Omental fat pad (tissue), 4 donors: ENCODE measurements at places on chromosomes 2 and 18.

- DNase-seq = no peak
These were observed 71.0 kb downstream of the CWC22 start for GRCh38 chr2:179936141-179936540.

- no peak for DNase-seq
These were observed 214.3 kb downstream of the MYCN start for GRCh38 chr2:16154501-16155280.

DNA sequence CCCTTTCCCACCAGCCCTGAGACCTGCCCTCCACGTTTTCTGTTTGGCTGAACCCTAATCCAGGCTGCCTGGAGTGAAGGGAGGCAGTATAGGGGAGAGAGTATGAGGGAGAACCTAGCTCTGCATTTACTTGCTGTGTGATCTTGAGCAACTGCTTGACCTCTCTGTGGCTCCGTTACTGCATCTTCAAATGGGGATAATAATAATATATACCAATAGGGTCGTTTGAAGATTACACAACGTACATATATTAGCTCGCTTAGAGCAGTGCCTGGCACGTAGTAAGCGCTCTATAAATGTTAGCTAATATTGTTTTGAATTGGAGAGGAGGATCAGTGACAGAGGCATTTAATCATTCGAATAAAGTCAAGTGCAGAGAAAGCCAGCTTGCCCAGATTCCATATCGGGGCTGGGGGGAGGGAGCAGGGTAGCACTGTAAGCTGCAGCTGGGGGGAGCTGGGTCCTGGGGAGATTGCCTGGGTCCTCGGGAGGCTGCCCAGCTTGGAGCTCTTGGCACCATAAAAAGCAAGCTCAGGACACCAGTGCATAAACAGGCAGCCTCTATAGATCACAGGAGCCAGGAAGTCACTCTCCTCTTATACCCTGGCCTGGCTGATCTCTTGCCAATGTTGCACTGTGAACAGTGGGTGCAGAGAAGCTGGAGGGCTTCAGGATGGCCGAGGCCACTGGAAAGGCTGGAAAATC is 19.1 kb downstream of the KCNK3 start:
- DNase-seq = no peak

- DNase-seq = no peak
These were observed 95.1 kb downstream of the NCK2 start for GRCh38 chr2:105839793-105840192.

DNA sequence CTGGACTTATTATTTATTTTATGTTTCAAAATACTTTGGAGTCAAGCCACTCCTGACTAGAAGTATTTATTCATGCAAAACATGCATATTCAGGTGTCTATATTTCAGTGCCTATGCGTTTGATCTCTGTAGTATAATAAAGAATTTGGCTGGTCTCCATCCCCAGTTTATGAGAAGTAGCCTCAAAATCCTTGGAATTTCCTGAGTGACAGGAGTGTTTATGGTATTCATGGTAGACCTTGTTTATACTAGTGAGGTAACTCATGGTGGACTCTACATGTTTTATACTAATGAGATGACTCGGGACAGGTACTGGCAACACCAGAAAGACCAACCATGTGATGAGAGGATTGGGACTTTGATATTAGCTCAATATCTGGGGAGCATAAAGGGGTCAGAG is 43.9 kb upstream of the CSRNP3 start:
- no peak for DNase-seq

DNA sequence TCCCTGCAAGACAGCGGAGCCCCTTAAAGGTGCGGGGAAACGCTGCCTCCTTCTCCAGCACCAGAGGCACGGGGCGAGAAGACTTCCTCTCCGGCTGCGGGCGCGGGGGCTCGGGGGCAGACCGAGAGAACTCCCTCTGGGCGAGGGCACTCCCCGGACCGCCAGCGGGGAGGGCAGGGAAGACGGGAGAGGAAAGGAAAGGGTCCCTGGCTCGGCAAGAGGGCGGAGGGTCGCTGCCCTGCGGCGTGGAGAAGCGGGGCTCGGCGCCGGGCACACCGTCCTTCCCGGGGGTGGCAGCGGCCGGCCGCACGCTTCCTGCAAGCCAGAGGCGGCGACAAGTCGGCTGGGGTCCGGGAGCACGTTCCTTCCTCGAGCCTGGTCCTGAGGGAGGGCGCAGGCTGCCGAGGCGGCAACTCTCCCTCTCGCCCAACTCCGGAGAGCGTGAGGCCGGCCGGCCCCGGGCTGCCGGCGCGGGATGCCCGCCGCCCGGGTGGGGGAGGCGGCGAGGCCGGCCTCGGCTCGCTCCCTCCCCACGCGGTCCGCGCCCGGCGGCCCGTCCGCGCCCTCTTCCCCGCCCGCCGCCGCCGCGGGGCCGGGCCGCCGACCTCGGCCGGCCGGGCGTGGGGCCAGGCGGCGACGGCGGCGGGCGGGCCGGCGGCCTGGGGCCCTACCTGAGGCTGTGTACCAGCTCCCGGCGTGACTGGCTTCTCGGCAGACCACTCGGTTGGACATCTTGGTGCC is 1.1 kb downstream of the MEMO1 start:
- no peak for DNase-seq

- no peak for DNase-seq
These were observed 682 bp upstream of the LNPK start for GRCh38 chr2:176002688-176003210.

DNA sequence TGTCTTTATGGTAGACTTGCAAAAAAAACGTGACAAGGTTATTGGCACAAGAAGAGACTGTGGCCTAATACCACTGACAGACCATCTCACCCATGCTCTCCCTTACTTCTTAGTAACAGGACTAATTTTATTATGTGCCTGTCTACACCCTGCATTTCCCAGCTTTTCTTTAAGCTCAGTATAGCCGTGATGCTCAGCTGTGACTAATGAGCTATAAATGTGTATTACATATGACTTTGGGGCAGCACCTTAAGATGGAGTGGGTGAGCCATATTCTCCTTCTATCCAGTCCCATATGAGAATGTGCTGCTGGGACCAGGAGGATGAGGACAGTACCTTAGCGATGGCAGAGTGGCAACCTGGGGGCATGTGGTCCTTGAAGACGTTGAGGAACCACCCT is 293.5 kb downstream of the RNF144A start:
- no peak for DNase-seq

DNA sequence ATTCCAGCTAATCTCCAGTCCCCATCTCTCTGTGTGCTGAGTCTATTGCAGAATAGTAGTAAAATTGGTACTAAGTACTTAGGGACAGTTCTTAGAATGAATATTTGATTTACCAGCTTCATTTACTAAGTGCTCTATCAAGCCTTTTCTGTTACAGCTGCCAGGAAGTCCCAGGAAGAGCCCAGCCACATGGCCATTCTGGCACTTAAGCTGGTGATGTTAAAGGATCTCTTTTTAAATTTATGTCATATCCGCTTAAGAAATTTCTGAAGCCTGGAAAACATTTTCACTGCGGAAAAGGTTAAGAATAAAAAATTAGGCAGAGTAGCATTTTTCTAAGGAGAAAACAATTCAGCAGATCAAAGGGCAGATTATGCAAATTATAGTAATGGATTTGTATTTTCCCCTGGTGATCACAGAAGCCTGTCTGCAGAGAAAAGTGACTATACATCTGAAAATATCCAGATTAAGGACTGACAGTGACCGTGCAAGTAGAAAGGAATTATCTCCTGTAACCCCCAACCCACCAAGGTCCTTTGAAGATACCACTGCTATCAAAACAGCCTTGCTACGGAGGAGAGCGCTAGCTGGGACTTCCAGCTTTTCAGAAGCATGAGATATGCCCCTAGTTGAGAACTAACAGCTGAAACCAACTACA is 260.8 kb downstream of the SH3BP4 start:
- no peak for DNase-seq

DNA sequence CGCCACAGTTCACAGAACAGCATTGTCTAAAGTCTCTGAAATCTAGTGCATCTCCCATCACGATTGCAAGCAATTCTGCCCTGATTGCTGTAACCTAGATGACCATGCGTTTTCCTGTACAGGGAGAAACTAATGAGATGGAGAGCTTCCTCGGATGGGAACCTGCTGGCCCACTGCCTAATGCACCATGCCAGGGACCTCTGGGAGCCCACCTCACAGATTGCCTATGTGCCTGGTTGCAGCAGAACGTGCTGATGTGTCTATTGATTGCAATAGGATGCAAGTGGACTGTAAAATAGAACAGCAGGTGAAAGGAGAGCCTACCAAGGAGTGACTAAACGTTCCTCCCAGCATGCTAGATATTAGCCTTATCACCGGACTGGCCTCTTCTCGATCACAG is 141.0 kb upstream of the RAB12 start:
- DNase-seq = no peak

GRCh38 chr2:234137400-234138014 is 87.0 kb downstream of the SPP2 start:
- DNase-seq = no peak

GRCh38 chr2:26738481-26738880 is 25.6 kb upstream of the SLC35F6 start:
- no peak for DNase-seq

DNA sequence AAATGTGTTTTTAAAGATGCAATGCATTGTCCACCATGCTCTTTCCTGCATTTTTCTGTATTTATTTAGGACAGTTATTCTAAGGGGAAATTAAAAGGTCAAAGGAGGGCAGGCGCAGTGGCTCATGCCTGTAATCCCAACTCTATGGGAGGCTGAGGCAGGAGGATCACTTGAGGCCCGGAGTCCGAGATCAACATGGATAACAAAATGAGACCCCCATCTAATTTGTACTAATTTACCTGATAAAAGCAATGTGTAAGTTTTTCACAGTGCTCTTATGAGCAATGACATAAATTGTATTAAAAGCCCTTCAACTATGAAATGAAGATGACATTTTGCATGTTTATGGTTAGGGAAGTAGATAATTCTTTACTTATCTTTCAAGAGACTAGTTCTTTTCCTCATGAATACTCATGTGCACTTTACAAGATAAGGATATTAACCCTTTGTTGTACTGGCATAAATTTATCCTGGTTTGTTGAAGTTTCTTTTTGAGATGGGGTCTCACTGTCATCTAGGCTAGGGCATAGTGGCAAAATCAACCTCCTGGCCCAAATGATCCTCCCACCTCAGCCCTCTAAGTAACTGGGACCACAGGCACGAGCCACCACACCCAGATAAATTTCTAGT is 9.7 kb downstream of the HSBP1L1 start:
- no peak for DNase-seq

DNA sequence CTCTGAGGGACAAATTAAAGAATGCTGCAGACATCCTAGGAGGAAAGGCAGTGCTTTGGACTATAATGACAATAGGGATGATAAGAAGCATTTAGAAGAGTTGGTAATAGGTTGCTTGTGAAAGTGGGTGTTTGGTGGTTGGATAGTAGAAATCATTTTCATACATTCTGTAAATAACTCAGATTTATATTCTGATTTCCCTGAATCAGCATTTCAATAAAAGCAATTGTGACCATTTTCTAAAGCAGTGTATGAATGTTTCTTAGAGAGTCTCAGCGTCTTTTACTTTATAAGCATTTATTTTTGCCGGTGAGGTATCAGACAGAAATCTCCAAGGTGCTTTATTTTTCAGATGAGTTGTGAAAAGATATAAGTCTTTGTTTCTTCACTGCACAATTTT is 1099.0 kb upstream of the LRRTM1 start:
- no peak for DNase-seq

- no peak for DNase-seq
These were observed 762 bp upstream of the GAD1 start for GRCh38 chr2:170815746-170816503.

- no peak for DNase-seq
These were observed 16.2 kb upstream of the ARL4C start for GRCh38 chr2:234512884-234513669.

DNA sequence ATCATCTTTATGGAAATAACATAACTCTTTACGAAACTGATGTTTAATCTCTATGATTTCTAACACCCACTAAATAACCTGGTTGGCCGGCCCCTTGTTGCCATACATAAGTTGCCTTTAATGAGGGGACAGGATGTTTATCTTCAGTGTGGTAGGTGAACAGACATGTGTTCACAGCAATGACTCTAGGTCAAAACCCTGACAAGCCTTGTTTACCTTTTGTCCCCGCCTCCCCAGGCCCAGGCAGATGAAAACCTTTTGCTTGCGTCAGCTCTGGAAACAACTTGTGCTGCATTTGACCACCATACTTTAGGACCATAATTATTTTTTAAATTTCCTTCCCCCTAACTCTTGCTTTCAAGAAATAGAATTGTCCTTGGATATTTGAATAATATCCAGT is 2.9 kb upstream of the DSG4 start:
- DNase-seq = no peak

DNA sequence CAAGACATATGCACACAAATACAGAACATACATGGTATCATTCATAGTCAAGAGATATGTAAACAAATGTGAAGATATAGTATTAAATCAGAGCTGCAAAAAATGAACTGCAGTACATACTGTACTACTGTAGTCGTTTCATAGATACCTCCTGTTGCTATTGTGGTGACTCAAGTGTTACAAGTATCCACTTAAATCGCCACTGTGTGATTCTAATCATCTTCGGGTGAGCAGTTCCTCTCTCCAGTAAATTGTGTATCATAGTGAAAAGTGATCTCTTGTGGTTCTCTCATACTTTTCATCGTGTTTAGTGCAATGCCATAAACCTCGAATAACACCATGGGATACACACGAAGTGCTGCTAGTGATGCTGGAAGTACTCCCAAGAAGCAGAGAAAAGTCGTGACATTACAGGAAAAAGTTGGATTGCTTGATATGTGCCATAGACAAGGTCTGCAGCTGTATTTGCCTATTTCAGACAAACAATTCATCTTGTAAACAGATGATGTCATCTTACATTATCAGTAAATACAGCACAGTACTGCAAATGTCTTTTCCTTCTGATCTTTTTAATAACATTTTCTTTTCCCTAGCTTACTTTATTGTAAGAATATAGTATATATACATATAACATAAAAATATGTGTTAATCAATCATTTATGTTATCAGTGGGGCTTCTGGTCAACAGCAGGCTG is 222.2 kb downstream of the BCL11A start:
- no peak for DNase-seq

GRCh38 chr2:20565623-20566236 is 85.2 kb downstream of the HS1BP3 start:
- DNase-seq = no peak

GRCh38 chr18:13416208-13416607 is 197.6 kb downstream of the LDLRAD4 start:
- DNase-seq = no peak
